ENCODE measurements at places on chromosomes 12 and 14.
A peak's percentile ranks its signal among the peaks of the same experiment; 100 is the strongest.

DNA sequence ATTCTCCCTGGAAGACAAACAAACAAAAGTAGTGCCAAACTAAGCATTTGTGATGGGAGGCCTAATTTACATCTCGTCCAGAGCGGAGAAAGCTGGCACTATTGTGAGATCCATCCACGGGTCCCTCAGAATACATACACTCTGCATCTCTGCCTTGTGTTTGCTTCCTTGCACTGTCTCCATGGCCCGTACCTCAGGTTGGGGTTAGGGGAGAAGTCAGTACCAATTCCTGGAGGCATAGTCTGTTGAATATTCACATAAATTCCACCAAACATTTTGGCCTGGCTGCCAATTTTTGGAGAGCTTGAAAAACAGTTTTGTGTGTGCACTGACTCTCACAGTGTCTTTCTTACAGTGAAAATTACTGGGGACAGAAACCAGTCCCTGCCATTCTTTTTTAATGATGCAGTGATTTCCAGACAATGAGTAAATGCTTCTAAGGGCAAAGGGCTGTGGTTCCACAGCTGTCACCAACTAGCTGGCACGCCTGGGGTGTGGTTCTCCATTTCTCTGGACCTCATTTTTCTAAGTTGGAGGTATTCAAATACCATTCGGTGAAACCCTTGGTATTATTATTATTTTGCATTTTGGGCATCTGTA lies 119.7 kb upstream of the HIF1A start:
- DNase-seq = no peak

GRCh38 chr12:48779869-48780268 lies 9.0 kb downstream of the ADCY6 start:
- no peak for DNase-seq

- DNase-seq = no peak
Observed at GRCh38 chr12:1064317-1064716, 73.3 kb downstream of the ERC1 start.

DNA sequence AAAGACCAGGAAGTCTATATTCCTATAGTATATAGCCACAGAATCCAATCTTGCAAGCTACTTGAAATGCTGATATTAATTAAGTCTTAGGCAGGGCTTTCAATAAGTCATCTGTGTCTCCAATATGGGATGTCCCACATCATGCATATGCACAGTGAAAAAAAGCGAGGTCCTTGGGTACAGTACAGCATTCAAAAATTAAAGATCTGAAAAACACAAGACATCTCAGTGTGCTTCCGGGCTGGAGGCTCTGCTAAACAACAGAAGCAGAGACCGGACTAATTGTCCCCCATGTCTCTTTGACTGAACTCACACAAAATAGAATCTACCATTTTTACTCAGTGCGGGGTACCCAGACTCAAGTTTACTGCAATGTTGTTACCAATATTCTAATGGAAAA lies 156.0 kb downstream of the DAD1 start:
- DNase-seq = no peak

GRCh38 chr12:131867891-131868675 lies 26.3 kb upstream of the ULK1 start:
- no peak for DNase-seq

DNA sequence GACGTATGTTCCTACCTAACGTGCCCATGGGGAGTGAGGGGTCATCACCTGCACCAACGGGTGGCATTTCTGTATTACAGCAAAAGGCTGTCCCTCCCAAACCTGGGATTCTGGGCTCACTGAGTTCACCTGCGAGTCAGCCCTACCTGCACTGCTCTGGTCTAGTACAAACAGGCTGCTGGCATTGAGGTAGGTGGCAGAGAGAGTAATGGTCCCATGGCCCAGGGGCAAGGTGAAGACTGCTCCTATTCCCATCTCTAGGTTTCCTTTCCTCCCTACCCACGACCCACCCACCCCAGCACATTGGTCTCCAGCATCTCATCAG lies 421 bp downstream of the SUOX start:
- DNase-seq = no peak

DNA sequence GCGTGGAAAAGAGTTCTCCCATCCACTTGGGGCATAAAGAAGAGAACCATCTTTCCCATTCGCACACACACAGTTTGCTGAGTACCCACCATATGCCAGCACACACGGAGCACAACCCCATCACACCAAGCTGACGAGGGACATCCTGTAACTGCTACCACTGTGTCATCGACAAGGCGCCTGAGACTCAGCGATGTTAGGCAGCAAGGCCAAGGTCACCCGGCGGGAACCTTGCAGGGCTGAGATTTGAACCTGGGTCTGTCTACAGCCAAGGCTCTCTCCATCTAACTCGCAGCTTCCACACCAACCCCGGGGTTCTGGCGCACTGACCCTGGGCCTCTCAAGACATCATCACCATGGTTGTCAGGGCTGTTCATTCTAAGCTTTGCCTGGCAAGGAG lies 60.0 kb downstream of the CCDC85C start:
- no peak for DNase-seq

DNA sequence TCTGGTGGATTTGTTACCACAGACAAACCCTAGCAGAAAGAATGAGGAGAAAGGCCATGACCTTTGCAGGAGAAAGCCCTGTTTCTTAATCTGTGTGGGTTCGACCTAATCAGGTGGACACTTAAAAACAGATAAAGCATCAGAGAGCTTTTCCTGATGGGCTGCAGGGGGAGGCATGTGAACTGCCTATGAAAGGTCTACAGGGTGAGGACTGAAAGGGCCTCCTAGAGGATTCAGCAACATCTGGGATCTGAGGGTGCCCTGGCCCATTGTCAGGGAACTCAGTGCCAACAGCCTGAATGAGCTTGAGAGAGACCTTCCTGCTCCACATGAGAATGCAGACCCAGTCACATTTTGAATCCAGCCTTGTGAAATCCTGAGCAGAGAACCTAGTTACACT lies 178.8 kb upstream of the DDHD1 start:
- no peak for DNase-seq

GRCh38 chr12:49060237-49061156 lies at the start of gene KMT2D:
Gene KMT2D, minus strand, starts transcription at chr12:49060794. Its CDS starts 5,470 bp downstream, at chr12:49055324.
- DNase-seq = peak; percentile 82

- no peak for DNase-seq
Observed at GRCh38 chr12:56332512-56333196, 1.1 kb downstream of the PAN2 start.

GRCh38 chr12:13223179-13223804 lies 26.8 kb downstream of the EMP1 start:
- no peak for DNase-seq

- DNase-seq = no peak
Observed at GRCh38 chr12:3613641-3614395, 122.8 kb downstream of the PRMT8 start.

- no peak for DNase-seq
Observed at GRCh38 chr12:75529826-75530225, 18.4 kb upstream of the KRR1 start.

DNA sequence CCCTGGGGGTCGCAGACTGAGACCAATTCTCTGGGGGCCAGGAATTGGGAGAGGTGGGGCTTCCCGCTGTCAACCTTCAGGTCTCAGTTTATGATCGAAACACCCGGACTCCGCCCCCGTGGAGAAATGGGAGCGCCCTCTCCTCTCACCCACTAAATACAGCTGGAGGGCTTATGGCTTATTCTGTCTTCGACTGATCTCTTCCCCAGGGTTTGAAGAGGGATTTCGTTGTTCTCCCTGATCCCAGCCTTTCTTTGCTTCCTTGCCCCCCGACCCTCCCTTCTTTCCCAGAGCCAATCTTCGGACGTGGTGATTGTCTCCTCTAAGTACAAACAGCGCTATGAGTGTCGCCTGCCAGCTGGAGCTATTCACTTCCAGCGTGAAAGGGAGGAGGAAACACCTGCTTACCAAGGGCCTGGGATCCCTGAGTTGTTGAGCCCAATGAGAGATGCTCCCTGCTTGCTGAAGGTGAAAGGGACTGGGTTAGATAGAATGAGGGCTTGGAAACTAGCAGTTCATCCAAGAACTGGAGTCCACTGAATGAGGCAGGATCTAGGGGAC lies 607 bp downstream of the OS9 start:
- no peak for DNase-seq

GRCh38 chr14:61609191-61609843 lies 86.0 kb upstream of the HIF1A start:
- DNase-seq = no peak

GRCh38 chr12:106760184-106760531 lies 14.3 kb upstream of the RIC8B start:
- DNase-seq = no peak
